RPMI7951 (cell line): ENCODE measurements at places on chromosomes 16 and 17.

DNA sequence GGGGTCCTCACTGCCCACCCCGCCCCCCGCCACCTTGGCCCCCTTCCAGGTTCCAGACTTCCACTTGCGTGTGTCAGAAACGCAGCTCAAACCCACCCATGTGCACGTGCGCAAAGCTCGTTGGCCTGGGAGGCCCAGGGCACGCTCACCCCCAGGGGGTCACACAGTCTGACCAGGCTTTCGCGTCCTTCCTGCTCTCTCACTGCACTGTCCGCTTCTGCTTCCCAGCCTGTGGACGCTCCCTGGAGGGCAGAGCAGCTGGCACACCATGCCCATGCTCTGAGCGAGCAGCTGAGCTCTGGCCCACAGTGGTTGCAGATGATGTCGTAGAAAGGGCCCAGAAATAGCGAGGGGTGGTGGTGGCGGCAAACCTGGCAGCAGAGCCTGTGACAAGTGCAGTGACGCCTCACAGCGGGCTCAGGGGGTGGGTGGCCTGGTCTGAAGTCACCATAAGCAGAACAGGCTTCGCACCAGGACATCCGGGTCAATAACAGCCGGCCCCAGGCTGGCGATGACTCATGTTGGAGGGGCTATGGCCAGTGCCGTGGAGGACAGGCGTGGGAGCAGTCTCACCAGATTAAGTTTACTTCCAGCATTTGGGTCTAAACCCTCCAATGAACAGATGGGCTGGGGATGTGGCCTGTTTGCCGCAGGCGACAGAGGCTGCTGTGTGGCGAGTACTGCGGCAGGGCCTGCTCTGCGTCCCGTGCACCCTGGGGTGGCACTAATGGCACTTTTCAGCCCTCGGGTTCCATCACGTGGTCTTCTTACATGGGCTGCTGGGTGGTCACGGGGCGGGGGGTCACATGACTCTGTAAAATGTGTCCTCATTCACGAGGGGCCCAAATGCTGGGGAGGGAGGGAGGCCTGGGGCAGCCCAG, 49.0 kb downstream of the NT5M start:
- peak; percentile 87 for DNase-seq

DNA sequence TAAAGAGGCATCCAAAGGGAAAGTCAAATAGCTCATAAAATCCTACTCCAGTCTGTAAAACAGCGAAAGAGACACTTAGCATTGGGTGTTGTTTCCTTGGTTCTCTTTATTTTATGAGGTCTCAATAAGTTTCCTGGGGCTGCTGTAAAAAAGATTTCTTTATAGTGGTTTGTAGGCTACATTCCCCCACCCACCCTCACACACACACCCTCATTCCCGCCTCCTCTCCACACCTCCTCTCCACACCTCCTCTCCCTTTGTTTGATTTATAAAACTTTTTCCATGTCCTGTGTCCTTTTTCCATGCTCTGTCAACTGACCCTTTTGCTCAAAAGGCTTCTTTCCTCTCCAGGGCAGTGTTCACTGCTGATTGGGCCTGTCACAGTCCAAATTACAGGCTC, 178.9 kb upstream of the SOX9 start:
- DNase-seq = no peak

DNA sequence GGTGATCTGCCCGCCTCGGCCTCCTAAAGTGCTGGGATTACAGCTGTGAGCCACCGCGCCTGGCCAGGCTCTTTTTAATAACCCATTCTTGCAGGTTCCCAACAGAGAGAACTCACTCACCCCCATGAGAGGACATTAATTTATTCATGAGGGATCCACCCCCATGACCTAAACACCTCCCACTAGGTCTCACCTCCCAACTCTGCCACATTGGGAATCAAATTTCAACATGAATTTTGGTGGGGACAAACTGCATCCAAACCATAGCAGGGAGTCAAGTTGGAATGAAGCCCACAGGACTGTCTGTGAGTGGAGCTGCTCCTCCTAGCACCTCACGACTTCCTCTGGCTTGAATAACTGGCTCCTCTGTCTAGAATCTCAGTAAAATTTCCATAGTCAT, 85.5 kb downstream of the WWP2 start:
- DNase-seq = peak; percentile 7

DNA sequence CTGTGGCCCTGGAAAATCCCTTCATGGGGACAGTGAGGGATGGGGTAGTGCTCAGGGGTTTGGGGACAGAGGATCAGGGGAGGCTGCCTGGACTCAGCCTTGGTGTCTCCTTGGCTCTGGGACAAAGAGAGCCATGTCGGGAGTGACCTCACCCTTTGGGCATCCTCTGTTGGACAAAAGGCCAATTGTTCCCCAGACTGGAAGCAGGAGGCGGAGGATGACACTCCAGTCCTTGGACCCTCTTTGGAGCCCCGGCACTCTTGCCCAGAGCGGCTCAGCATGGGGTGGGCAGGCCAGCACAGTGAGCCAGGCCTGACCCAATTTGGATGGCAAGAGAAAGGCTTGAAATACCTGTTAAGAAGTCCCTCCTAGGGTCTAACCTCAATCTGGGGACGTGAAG, 39.4 kb upstream of the PHB1 start:
- peak; percentile 70 for DNase-seq

DNA sequence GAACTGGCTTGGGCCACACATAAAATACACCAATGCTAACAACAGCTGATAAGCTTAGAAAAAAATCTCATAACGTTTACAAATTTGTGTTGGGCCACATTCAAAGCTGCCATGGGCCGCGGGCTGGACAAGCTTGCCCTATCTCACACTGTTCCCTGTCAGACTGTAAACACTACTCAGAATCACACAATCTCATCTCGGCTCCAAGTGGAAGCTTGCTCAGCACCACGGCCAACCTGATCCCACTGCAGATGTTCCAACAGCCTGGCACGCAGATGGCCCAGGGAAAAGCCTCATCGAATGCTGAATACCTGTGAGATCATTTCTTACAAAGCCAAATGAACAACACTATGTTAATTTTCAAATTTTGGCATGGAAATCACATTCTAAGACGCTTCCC, 125.8 kb downstream of the ANKRD11 start:
- DNase-seq = peak; percentile 30

DNA sequence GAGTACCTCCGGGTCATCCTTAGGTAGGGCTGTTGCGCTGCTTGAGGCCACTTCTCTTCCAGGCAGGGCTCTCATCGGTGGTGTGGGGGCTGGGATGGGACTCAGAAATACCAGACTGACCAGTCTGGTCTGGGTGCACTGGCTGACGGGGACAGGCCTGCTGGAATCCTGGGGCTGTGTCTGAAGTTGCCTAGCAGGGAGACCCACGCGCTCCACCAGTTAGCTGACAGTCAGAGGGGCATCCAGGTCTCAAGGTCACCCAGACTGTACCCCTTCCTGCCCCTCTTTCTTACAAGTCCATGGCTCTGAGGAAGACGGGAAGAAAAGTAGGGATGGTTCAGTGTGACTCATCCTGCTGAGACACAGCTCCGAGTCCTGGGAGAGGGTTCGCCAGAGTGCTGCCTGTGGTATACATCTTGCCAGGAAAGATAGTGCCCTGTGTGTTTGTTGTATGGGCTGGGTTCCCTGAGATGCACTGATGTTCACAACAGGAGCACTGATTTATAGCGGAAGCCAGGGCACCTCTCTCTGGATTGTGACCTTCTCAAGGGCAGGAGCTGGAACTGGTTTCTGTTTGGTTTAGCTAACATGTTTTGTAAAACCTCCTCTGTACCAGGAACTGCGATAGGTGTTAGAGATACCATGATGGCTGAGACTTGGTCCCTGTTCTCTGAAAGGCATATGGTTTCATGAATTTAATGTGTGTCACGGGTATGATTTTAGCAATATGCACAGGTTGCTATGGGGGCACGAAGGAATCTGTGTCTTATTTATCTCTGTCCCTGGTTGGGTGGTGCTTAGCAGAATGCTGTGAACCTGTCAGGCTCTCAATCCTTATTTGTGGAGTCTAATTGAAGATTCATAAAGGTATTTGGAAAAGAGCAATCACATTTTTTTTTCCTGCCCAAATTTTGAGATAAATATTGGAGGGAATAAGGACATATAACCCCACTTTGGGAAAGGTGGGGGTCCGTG, 97.5 kb downstream of the OR1D5 start:
- DNase-seq = peak; percentile 65

DNA sequence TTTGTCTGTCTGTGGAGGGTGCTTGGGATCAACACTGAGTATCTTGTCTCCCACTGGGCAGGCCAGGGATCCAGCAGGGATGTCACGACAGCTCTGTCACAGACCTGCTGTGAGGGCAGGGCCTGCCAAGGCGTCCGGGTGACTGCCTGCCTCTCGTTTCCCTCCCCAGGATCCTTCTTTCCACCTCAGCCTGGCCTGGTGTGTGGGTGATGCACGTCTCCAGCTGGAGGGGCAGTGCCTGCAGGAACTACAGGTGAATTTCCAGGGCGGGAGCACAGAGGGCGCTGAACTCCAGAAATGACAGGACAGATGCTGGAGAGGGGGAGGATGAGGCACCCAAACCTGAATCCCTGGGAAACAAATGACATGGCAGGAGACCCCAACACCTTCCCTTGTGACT, 6.8 kb upstream of the MMP15 start:
- DNase-seq = no peak

DNA sequence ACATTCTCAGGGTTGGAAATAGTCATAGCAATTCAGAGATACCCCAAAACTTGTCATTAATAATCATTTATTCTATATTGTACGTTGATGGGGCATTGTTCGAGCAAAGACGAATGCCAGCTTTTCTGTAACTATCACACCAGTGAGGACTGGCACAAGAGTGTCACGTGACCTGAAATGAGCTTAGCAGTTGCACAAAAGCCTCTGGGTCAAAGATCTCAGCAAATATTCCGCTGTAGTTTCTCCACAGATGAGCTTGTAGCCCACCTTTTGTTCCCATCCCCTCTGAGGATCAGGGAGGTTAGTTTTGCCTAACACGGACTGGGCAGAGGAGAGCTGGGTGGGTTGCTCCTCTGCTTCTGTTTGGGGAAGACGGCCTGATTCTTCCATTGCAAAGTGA, 18.2 kb downstream of the IRX3 start:
- no peak for DNase-seq

DNA sequence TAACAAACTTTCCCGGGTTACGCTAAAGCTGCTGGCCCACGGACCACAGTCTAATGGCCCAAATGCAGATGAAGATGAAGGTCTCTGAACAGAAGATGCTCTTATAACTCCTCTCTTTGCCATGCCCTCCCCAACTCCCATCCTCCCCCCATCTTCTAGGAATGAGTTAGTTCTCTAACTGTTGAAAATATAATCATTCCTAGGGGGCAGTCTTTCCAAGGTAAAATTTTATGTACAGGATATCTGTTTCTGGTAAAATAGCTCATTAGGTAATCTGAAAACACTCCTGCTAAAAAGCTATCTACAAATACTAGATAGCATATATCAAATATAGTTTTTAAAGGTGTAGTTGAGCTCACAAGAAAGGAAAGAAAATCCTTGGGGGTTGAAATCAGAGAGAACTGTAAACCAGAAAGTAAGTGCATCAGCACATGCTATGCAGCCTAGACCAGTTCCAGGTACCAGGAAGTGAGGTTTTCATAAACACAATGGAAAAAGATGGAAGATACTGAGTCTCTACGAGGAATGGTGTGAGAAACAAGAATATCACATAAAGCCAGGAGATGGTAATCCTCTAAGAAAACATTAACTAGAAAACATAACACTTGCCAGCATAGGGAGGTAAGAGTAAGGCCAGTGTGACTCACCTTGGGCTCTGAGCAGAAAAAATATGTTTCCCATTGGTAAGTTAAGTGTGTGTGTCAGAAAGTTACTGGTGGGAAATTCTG, 38.1 kb downstream of the CMC2 start:
- no peak for DNase-seq

DNA sequence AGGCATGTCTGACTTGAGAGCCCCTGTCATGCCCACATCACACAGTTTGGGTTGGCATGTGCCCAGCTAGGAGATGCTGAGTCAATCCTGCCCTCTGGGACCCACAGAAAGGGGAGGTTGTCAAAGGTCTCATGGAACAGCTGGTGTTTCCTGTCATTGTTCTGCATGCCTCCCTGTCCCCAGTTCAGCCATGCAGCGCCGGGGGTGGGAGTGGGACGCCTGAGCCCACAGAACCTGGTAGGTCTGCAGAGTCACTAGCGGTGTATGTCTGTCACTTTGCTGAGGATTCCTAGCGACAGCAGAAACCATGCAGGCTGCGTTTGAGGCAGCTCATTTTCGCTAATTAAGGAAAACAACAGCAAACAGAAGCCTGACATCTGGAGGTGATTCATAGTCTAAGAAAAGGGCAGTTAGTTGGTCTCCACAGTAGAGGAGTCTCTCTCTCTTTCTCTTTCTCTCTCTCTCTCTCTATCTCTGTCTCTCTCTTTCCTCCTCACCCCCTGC, 19.6 kb upstream of the CCL1 start:
- DNase-seq = peak; percentile 87

GRCh38 chr17:3888343-3889171, 4.3 kb downstream of the CAMKK1 start:
- DNase-seq = no peak

GRCh38 chr16:21301168-21301894, 23.2 kb upstream of the CRYM start:
- peak; percentile 72 for DNase-seq

GRCh38 chr17:58246104-58246740, 7.8 kb downstream of the LPO start:
- DNase-seq = no peak

GRCh38 chr17:50346313-50347116, 589 bp downstream of the XYLT2 start:
- DNase-seq = no peak

DNA sequence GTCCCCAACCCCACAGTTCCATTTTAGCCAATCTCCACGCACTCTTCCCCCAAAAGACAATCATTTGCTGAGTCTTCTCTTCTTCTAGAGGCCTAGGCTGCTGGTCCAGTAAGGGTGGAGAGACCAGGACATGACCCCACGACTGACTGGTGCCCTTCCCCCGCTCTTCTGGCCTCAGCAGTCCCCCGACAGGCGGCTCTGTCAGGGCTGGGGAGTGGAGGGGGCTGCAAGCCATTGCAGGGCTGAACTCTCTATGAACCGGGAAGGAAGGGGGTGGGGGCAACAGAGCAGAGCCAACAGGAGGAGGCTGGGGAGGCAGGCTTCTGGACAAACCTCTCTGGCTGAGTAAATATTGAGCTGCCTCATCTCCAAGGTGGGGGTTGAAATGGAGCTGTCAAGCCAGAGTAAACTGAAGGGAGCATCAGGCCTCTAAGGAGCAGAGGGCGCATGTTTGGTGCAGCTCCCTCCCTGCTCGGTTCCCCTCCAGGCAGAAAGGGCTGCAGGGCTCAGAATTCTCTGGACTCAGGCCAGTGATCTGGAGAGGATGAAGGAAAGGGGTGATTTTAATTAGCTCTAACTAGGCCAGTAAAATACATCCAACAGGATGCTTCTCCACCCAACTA, 8.7 kb downstream of the HOXB1 start:
- no peak for DNase-seq

GRCh38 chr16:55373489-55373832, 49.5 kb downstream of the IRX6 start:
- no peak for DNase-seq
